HEK293T (cell line): ENCODE measurements at places on chromosomes 12 and 14.

GRCh38 chr12:89657739-89658138 is 50.9 kb downstream of the ATP2B1 start:
- no peak for DNase-seq

GRCh38 chr12:109770861-109771670 is 57.4 kb downstream of the FAM222A start:
- no peak for DNase-seq

GRCh38 chr12:65327207-65328076 is 49.0 kb downstream of the MSRB3 start:
- DNase-seq, result no peak

GRCh38 chr12:40515041-40515816 is 177.0 kb upstream of the CNTN1 start:
- no peak for DNase-seq

- no peak for DNase-seq
Measured at GRCh38 chr12:107386569-107386968, 293.2 kb upstream of the CRY1 start.

DNA sequence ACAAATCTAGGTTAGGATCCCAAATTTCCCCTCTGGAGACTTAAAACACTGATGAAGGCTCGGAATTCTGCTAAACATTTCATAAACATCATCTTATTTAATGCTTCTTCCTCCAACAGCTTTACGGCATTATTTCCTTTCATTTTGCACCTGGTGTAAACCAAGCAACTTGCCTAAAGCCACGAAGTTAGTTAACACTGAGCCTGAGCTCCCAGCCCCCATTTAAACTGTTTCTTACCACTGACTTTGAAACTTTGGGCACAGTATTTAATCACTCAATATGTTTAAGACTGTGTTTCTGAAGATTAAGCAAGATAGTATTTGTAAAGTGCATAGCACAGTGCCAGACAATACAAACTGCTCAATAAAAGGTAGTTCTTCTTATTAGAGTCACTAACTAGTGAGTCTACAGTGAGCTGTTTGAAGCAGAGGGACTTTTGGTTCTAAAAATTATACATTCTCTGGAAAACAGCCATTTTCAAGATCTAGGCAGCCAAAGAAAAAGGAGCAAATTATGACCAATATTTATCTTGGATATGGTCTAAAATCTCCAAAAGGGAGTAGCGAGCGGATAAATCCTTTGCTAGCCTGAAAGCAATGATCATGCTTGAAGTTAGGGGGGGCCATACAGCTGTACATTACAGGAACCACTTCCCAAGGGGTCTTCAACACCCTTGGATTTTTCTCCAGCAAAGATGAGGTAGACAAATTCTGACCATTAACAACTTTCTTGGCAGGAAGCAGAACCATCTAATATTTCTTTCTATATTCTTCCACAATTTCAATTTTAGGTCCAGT is 4.0 kb downstream of the EGLN3 start:
- no peak for DNase-seq

DNA sequence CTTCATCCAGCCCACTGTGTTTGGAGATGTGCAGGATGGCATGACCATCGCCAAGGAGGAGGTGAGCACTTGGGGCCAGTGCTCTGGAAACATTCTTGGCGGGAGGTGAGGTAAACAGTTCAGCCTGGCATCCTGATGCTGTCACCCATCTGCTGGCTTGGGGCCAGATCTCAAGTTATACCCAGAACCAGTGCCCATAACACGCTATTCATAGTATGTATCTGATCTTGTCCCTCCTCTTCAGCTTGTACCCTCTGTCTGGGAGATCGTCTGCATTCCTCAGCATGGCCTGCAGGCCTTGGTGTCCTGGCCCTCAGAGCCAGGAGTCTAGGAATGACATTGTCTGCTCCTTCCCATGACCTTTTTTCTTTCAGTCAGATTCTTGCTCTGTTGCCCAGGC is 31.4 kb downstream of the ALDH2 start:
- DNase-seq, result no peak

DNA sequence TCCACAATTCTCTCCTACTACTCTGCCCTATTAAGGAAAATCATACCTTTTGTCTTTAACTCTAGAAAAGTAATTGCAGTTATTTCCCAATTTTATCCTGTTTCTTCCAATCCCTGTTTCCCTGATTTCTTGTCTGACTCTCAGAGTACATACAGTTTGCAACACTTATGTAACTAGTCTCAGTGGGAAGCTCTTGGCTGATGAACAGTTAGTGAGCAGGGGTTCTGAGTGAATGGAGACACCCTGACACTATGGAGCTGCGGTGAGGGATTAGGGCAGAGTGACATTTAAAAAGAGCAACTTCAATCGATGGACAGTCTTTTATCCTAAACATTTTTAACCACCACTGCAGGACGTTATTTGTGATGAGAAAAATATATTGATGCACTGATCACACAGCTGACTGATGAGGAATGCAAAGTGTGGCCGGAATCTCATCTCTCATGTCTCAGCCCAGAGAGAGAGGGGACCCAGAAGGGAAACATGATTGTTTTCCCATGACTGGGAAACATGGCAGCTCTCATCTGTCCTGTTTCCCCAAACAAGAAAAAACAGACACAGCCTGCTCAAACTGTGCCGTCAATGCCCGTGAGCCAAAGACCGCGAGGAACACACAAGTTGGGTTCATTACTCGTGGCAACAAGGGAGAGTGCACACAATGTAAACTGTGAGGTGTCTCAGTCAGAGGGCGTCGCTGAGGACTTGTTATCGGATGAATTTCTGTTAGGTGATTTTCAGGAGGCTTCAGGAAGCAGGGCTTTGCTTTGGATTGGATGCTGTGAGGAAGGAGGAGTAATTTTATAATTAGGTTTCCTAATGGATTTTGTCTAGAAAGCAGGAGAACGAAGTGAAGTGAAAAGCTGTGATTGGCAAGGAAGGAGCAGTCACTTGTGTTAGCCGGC is 5.2 kb upstream of the SLC6A13 start:
- DNase-seq, result no peak

DNA sequence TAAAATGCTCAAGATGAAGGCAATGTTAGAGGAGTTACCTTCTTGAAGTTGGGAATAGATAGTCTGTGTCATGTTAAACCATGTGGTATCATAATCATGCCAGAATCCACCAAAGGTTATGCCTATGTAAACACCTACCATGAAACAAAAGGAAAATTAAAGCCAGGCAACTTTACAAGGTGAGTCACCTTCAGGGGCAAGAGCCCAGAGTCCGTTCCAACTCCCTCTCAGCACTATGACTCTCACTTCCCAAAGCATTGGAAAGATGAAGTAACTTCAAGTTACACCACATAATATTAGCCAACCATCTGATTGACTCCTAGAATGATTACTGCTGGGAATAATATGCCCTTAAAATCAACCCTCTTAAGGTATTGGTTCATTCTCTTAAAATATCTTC is 38.5 kb downstream of the CATSPERB start:
- no peak for DNase-seq

DNA sequence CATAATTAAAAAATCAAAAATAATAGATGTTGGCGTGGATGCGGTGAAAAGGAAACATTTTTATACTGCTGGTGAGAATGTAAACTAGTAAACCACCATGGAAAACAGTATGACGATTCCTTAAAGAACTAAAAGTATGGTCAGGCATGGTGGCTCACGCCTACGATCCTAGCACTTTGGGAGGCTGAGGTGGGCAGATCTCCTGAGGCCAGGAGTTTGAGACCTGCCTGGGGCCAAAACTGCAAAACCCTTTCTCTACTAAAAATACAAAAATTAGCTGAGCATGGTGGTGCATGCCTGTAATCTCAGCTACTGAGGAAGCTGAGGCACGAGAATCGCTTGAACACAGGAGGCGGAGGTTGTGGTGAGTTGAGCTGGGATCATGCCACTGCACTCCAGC is 195.7 kb upstream of the BMP4 start:
- no peak for DNase-seq
